ENCODE measurements at places on chromosomes 4 and X.

- no peak for DNase-seq
Observed at GRCh38 chr4:99356992-99357391, 4.4 kb upstream of the ADH1C start.

DNA sequence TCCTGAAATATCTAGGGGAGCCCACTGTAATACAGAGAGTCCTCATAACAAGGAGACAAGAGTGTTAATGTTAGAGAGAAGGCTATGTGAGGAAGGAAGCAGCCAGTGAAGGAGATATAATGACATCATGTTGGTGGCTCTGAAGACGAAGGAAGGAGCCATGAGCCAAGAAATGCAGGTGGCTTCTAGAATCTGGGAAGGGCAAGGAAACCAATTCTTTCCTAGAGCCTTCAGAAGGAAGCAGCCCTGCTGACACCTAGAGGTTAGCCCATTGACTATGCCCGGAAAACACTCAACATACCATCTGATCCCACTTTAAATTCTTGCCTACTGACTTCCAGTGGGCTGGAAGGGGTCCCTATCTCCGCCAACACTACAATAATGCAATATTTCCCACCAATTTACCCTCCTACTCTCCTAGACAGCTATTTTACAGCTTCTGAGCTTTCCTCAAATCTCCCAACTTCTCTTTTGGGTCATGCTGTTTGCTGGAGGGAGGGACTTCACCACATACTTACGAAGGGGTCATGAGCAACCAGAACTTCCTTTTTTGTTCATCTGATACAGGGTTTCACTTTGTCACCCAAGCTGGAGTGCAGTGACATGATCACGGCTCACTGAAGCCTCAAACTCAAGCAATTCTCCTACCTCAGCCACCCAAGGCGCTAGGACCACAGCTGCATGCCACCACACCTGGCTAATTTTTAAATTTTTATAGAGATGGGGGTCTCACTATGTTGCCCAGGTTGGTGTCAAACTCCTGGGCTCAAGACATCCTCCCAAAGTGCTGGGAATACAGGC lies 25.2 kb upstream of the G3BP2 start:
- DNase-seq, result no peak

DNA sequence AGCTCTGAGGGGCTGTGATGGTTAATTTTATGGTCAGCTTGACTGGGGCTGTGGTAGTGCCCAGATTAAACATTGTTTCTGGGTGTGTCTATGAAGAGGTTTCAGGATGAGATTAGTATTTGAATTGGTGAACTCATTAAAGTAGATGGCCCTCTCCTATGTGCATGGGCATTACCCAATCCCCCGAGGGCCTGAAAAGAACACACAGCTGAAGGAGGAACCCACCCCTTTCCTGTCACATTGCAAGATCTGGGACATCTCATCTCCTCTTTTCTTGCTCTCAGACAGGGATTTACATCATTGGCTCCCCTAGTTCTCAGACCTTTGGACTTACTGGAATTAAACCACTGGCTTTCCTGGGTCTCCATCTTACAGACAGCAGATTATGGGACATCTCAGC lies 29.4 kb upstream of the NDP start:
- no peak for DNase-seq

- DNase-seq, result no peak
Observed at GRCh38 chr4:81609844-81610243, 138.1 kb upstream of the RASGEF1B start.

DNA sequence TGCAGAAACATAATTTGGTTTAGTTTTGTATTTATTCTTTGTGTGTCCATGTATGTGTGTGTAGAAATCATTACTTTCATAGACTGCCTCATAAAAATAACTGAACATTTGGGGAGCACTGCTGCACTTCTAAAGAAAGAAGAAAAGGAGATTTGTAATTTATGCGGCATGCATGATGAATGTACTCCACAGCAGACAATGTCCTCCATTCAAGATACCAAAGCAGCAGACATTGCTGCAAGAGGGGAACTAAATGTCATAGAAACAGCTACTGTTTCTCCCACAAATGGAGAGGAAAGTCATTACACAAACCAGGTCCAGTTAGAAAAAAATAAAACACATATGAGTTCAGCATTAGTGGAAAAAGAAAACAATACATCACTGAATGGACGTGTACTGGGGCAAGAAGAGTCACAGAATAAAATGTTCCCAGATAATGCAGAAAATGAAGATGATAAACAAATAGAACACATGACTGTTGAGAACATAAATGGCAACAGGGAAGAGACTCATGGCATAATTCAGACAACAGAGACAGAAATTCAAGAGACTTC lies 2.6 kb downstream of the DTHD1 start:
- no peak for DNase-seq

DNA sequence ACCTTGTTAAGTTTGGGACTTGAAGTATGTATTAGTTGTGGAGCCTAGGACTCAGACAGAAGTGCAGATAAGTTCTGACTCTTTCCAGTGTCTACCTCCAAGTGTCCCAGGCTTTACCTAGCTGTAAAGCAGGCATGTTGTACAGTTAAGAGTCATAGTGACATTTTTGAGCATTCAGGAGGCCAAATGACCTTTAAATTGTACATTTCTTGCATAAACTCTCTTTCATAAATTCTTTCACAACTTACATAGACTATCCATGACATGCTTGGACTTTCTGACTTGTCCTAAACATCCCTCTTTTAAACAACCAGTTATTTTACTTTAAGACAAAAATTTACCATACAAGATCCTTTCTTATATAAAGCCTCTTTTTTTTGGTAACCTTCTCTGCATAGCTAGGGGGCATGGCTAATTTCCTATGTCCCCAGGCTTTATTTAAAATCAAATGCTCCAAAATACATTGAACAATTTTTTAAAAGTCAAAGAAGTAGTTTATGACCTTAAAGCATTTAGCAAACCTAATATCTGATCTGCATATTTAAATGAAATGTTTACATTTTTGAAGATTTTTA lies 40.1 kb upstream of the UGT8 start:
- no peak for DNase-seq

GRCh38 chr4:8516061-8516573 lies 64.1 kb upstream of the GPR78 start:
- no peak for DNase-seq

DNA sequence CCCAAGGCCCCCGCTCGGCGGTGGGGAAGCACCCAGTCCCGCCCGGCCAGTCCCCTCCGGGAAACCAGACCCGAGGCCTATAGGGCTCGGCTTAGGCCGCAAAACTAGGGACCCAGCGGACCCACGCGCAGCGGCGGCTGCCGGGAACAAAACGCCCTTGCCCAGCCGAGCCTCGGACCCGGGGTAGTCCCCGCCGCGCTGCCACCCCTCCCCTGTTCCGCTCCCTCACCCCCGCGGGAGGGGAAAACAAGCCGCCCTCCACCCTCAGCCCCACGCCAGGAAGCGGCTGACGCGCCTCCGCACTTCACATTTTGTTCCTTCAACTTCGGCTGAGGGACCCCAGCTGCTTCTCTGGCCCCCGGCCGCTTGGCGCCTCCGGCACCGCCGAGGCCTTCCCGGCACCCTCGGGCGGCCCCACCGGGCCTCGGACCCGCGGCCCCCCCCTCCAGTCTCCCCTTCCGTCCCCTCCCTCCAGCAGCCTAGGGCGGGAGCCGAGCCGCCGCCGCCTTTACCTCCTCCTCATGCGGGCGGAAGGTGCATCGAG lies 694 bp downstream of the PDS5A start:
- DNase-seq, result no peak

- no peak for DNase-seq
Observed at GRCh38 chr4:41620594-41621256, 82.8 kb downstream of the LIMCH1 start.

DNA sequence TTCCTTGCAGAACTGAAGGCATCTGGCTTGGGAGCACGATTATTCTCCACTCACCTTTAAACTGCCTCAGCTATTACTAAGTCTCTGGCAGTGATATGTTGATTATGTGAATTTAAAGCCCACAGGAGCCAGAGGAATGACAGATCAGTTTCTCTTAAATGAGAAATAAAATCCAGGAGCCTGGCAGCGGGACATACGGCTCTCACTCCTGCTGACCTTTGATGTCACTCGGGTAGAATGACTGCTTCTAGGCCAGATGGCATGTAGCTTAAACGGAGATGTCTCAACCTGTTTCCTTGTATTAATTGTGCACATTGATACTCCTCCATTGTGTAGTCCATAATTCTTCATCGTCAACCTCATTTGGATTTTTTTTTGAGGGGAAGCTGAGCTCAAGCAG lies 4.0 kb upstream of the CBLL2 start:
- no peak for DNase-seq

GRCh38 chr4:109432203-109432602 lies 1.4 kb upstream of the SEC24B start:
- no peak for DNase-seq

DNA sequence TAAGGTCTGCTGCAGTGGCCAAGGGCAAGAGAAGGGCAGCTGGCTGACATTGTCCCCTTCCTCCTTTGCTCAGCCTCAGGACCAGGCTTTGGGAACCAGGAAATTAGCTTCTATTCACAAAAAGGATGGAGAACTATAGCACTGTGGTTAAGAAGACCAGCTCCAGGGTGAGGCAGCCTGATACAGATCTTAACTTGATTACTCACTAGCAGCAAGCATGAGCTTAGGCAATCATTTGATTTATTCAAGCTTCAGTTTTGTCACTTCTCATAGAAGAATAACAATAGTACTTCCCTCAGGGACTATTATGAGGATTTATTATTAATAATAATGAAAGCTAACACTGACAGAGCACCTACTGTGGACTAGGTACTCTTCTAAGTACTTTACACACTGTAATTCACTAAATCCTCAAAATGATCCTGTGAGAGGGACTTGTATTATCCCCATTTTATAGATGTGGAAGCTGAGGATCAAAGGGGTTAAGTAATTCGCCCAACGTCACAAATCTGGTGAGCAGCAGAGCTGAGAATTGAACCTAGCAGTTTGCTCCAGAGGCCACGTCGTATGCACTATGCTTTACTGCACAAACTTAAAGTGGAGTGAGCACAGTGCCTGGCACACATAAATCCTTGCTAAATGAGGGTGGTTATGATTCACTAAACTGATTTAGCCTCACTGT lies 130.4 kb upstream of the PAK3 start:
- DNase-seq, result no peak

DNA sequence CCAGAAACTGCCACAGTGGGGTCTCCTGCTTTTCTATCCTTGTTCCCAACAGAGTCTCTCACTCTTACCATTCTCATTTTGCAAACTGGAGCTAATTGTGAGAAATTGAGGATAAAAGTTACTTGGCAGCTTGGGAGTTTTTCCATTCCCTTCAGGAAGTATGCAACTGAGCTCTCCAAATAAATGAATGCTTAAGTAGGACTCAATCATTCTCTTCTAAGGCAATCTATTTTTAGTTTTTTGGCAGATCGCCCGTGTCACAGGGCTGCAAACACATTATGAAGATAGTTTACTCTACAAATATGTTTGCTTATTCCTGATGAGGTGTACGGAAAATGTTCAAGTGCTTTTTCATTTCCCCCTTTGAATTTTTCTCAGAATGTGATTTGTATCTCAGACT lies 5.3 kb downstream of the ASB11 start:
- DNase-seq, result peak; percentile 13

GRCh38 chr4:188434643-188435042 lies 295.4 kb downstream of the TRIML1 start:
- no peak for DNase-seq

GRCh38 chr4:14167876-14168510 lies 540.5 kb upstream of the BOD1L1 start:
- no peak for DNase-seq

- no peak for DNase-seq
Observed at GRCh38 chrX:28491322-28491721, 95.9 kb upstream of the IL1RAPL1 start.

GRCh38 chr4:706834-707598 lies 1.4 kb downstream of the PCGF3 start:
- no peak for DNase-seq

- no peak for DNase-seq
Observed at GRCh38 chr4:115113506-115114106, at the start of gene NDST4. Gene NDST4, minus strand, starts transcription at chr4:115113620. Its CDS starts 36,584 bp downstream, at chr4:115077036.

- no peak for DNase-seq
Observed at GRCh38 chr4:88413801-88414200, 35.1 kb downstream of the HERC6 start.

GRCh38 chr4:66927937-66928336 lies 617.4 kb downstream of the CENPC start:
- DNase-seq, result peak; percentile 0

DNA sequence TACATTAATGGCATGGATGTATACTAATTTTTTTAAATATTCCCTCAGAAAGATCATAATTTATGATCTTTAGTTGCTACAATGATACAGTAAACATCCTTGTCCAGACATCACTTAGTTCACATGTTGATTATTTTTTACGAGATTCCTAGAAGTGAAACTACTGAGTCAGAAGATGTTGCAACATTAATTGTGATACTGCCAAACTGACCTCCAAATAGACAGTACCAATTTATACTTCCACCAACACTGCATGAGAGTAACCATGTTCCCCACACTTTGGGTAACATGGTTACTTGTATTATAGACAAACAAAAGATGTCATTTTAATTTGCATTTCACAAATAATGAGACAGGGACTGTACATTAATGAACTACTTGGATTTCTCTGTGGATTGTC lies 19.6 kb downstream of the RCHY1 start:
- DNase-seq, result no peak

DNA sequence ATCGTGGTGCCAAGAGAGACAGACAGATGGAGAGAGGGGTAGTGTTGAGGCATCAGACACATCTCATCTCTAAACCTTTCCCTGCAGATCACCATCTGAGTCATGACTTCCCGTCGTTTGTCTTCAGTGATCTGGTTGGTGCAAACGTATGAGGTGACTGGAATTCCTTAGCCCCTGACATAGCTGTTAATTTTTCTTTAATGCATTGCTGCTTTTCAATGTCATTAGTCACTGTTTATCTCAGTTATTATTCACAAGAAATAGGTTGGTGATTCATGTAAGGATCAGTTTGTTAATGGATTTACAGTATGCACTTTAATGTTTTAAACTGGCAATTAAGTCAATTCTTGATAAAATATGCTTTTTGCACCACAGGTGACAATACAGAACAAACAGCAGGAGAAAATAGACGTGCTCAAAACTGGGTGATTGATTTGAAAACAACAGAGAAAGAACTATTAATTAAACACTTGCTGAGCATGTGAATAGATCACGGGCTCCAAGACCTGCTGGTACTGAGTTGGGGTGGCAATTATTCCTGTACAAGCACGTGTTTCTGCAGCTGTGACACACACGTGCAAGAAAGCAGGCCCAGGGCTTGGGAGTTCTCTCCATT lies 1.3 kb upstream of the TMEM154 start:
- DNase-seq, result no peak

DNA sequence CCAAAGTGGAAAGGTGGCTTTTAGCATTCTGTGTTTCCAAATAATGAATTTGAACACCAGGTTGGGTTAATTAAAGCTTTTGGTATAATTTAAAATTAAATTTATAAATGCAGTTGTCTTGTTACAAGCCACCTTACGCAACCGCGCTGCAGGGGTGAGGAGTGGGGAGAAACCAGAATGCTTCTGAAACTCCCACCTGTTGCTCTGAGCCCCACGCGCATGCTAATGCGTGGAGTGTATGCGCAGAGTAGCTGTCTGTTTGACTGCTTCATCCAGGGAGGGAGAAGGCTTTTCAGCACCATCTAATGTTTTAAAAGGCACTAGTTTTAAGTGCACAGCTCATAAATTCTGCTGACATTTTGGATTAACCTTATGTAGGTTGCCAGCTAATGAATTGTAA lies 12.5 kb downstream of the OGT start:
- no peak for DNase-seq

All from NCI-H1930 (cell line).